ENCODE measurements at places on chromosomes 5 and 9. TPM values are rescaled to one million over a fixed set of nuclear protein-coding genes. Genes with fewer than 3 reads are reported as not detected.

- no peaks in the 10 kb centered on the region for H3K4me1 ChIP-seq
- no peaks in the 10 kb centered on the region for H3K36me3 ChIP-seq
- no peak overlapping the region for H3K27ac ChIP-seq
- H3K4me3 ChIP-seq: no peak overlapping the region
- H3K27me3 ChIP-seq: no peaks in the 10 kb centered on the region
These were observed 11.3 kb downstream of the TNC start for GRCh38 chr9:115106642-115107041.

The ANAPC2 gene
- total RNA-seq: 56.5 TPM

The CORO2A gene
- 21.3 TPM for total RNA-seq

DNA sequence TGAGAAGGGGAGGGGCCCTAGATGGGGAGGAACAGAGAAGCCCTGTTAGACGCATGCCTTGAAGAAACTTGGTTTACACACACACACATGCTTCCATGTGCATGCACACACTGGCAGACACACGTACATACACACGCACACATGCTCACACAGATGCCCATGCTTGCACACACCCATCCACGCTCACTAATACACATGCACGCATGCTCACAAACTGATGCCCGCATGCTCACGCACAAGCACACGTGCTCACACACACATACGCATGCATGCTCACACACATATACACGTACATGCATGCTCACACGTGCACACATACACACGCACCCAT is 32.1 kb upstream of the EGFL7 start:
- H3K27me3 ChIP-seq: no peaks in the 10 kb centered on the region
- no peak overlapping the region for H3K4me3 ChIP-seq
- DNase-seq: no peak
- no peaks in the 10 kb centered on the region for H3K36me3 ChIP-seq
- peaks cover 55% of the 10 kb centered on the region for H3K4me1 ChIP-seq
- no peak overlapping the region for H3K27ac ChIP-seq

- H3K4me3 ChIP-seq: no peak overlapping the region
- no peak for DNase-seq
- peaks cover 39% of the 10 kb centered on the region for H3K4me1 ChIP-seq
These were observed 15.4 kb upstream of the UBAC1 start for GRCh38 chr9:135976531-135976930.

GRCh38 chr5:168987543-168988300 is 313.2 kb downstream of the SLIT3 start:
- H3K4me3 ChIP-seq: no peak overlapping the region
- peak; percentile 64 for DNase-seq
- H3K27me3 ChIP-seq: no peaks in the 10 kb centered on the region
- no peak overlapping the region for H3K27ac ChIP-seq
- no peaks in the 10 kb centered on the region for H3K4me1 ChIP-seq

The CLPTM1L gene
- 152 TPM for total RNA-seq

DNA sequence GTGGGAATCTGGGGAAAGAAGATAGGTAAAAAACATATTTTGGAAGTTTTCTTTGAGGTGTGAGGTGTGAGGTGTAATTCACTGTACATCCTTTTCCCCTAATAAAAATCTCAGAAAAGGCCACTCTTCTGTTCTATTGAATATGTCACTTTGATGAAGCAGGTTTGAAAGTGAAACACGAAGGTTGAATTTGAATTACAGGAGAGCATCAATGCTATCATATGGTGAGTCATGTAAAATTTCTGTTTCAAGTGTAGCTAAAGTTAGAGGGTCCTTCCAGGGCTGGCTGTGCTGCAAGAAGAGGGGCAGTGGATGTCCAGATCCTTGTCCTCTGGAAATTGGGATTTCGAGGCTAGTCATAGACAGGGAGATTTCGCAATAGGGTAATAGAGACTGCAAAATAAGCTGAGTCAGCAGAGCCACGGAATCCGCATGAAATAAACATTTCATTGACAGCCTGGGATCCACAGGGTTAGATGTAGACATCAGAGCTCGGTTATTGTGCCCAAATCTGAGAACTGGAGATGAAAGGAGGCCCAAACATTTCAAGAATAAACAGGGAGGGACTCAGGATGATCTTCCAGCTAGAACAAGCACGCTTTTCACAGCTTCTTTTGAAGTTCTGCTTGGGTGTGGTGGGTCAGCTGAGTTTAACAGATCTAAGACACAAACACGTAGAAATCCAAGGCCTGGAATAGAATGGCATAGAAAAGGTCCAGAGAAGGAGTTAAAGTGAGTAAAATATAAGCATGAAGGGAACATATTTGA is 194.4 kb upstream of the CDKN2B start:
- no peak for DNase-seq
- no peaks in the 10 kb centered on the region for H3K27me3 ChIP-seq
- H3K36me3 ChIP-seq: no peaks in the 10 kb centered on the region

The MZB1 gene
- 0.31 TPM for total RNA-seq

DNA sequence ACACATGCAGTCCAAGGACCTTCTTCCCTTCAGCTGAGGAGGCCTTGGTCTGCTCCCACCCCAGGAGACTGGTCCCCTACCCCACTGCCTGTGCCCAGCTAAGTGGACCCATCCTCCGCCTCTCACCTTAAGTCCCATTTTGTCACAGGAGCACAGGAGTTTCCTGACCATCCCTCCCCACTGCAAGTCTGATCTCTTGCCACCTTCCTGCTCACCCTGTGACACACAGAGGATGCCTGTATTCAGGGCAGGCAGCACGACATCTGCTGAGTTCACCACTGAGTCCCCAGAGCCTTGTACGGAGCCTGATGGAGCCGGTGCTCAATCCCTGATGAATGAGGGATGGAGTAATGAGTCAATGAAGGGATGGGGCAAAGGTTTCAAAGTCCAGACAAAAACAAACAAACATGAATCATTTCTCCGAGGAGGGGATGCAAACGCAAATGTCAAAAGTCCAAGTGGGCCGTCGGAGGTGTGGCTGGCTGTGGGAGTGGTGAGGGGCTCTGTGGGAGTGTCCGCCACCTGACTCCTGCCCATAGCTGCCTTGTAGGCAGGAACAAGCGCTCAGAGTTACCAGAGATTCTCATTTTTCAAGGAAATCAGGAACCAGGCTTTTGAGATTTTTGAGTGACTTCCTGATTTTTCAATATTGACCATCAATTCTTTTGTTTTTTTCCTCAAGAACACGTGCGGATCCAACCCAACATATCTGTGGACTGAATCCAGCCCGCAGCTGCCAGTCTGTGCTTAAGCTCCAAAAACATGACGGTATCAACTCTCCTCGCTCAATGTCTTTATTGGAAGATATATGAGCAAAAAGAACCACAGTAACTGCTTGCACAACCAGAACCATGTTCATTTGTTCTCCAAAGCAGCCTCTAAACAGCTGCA is 4.4 kb downstream of the RAPGEF1 start:
- H3K4me1 ChIP-seq: peaks cover 30% of the 10 kb centered on the region
- DNase-seq: no peak
- H3K36me3 ChIP-seq: peaks cover 6% of the 10 kb centered on the region
- no peak overlapping the region for H3K27ac ChIP-seq
- no peaks in the 10 kb centered on the region for H3K27me3 ChIP-seq

GRCh38 chr5:41772785-41773442 is 97.3 kb downstream of the OXCT1 start:
- no peak overlapping the region for H3K4me3 ChIP-seq
- no peak overlapping the region for H3K27ac ChIP-seq

The IL9 gene
- not detected for total RNA-seq

DNA sequence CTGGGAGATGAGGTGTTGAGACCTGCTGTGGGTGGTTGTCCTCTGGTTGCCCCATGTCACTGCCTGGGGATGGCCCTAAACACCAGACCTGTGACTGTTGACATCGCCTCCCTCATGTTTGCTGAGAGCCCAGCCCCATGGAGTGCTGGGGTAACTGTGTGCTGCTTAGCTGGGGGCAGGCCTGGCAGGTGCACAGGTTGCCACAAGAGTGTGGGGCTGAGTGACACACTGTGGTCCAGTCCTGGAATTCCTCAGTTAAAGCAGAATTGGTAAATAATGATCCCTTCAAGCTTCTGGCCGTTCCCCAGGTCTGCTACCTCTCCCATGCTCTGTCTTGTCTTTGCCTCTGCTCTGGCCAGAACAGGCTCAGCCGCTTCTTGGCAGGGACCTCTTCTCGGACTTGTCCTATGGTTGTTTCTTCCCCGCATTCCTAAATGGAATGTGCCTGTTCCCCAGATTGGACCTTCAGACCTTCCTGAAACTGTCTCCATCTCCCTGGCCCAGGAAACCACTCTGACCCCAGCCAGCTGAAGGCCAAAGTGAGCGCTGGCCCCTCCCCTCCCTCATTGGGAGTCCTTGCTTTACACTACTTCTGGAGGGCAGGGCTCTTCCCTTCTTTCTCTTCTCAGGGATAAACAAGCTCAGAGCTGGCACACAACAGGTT is 61.2 kb upstream of the PITX1 start:
- H3K27ac ChIP-seq: no peak overlapping the region
- H3K27me3 ChIP-seq: no peaks in the 10 kb centered on the region
- no peak for DNase-seq
- H3K4me3 ChIP-seq: no peak overlapping the region
- no peaks in the 10 kb centered on the region for H3K36me3 ChIP-seq
- peaks cover 8% of the 10 kb centered on the region for H3K4me1 ChIP-seq

The PALM2AKAP2 gene
- total RNA-seq: not detected

DNA sequence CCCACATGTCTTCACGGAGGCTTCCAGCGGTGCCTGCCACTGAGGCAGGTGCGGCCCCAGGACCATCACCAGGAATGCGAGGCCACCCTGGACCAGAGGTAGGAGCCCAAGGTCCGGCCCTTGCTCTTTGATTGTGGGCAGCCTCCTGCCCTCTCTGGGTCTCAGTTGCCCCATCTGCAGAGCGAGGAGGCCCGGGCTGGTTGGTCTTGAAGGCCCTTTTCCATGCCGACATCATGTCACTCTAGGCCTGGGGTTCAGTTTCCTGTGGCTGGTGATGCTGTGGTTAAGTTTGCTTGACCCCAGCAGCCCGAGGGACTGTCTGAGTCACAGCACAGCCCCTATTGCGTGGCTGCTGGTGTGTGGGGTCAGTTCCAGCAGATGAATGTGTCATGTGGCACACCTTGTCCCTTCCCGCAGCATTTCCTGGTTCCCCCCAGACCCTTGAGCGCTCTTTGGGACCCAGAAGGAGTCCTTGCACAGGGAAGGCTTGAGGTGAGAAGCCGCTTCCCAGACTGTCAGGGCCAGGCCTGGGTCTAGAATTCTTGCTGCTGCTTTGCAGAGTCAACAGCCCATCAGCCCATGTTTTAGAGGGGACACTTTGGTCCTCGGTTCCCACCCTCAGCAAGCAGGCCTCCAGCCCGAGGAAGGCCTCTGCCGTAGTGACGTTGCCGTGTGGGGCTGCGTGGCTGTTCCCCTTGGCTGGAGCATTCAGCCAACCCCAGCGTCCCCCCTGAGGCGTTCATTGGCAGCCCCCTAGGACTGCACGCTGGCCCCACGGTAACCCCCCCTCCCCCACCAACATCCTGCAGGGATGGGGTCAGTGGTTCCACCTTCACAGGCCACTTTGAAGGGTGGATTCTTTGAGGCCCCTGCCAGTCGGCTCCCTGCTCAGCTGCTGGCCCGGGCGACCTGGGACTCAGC is 31.0 kb upstream of the HMCN2 start:
- peaks cover 28% of the 10 kb centered on the region for H3K4me1 ChIP-seq
- H3K27me3 ChIP-seq: no peaks in the 10 kb centered on the region
- no peak overlapping the region for H3K27ac ChIP-seq
- peaks cover 21% of the 10 kb centered on the region for H3K36me3 ChIP-seq

DNA sequence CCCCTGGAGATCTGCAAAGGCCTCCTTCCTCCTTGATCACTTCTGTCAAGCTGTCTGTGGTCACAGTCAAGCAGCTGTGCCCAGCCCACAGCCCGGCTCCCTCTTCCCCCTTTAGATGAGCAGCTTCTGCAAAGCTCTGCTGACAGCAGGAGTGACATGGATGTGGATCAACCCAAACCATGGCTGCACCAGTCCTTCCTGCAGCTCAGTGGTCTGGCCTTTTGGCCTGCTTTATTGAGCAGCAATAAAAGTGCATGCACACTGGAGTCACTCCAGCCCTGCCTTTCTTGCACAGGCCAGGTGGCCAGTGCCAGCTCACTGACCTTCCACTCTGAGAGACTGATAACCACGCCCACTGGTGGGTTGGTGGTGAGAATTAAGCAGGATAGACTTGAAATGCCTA is 91.3 kb upstream of the OTULINL start:
- H3K36me3 ChIP-seq: no peaks in the 10 kb centered on the region
- peaks cover 33% of the 10 kb centered on the region for H3K27me3 ChIP-seq
- H3K4me3 ChIP-seq: no peak overlapping the region
- no peak overlapping the region for H3K27ac ChIP-seq
- no peak for DNase-seq
- H3K4me1 ChIP-seq: no peaks in the 10 kb centered on the region

- H3K4me1 ChIP-seq: peaks cover 7% of the 10 kb centered on the region
- H3K27ac ChIP-seq: no peak overlapping the region
- DNase-seq: peak; percentile 31
- no peaks in the 10 kb centered on the region for H3K27me3 ChIP-seq
These were observed 3.4 kb downstream of the CLINT1 start for GRCh38 chr5:157855404-157855994.
